HFFc6 (cell line): ENCODE measurements at places on chromosomes 7 and 10. TPM values are rescaled to one million over a fixed set of nuclear protein-coding genes. Genes with fewer than 3 reads are reported as not detected.

- DNase-seq = no peak
Observed at GRCh38 chr10:96626795-96627194, 40.0 kb upstream of the TM9SF3 start.

DNA sequence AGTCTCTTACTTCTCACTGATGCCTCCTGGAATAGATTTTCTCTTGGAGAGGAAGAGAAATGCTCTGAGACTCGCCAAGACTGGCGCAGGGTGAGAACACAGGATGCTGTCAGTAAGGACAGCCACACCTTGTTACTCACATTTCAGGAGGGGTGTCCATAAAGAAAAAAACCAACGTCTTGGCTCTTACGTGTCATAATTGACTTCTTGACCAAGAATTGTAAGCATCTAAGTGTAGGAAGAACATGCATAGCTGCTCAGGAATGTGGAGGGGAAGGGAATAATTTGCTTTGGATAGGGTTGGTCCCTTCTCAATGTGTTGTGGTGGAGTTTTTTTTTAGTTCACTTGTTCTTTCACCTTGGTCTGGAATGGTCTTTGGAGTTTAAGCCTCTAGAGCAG, 43.8 kb upstream of the ZNF438 start:
- DNase-seq = peak; percentile 90

DNA sequence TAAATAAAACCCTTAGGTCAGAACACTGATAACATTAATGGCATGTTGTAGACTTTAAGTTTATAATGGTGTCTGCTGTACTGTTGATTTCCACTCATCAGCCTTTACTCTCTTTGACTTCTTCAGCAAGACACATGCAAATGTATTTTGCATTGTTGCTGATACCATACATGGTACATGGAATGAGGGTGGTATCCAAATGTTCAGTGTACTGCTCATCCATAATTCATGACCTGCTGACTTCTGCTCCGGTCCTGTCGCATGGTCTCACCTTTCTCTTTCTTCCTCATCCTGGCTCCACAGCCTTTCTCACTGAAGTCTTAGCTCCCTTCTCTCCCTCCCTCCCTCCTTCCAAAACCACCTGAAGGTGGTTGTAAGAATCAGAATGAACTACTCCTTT, 4.7 kb upstream of the CUBN start:
- no peak for DNase-seq

Gene SEC31B
- 2.2 to 3.2 TPM (median 2.3 TPM) in 3 replicates for total RNA-seq

Gene STEAP4
- total RNA-seq = not detected in 3 replicates

GRCh38 chr7:50648076-50648475, 82.9 kb upstream of the DDC start:
- DNase-seq = no peak
